ENCODE measurements at places on chromosomes 2 and 18.

DNA sequence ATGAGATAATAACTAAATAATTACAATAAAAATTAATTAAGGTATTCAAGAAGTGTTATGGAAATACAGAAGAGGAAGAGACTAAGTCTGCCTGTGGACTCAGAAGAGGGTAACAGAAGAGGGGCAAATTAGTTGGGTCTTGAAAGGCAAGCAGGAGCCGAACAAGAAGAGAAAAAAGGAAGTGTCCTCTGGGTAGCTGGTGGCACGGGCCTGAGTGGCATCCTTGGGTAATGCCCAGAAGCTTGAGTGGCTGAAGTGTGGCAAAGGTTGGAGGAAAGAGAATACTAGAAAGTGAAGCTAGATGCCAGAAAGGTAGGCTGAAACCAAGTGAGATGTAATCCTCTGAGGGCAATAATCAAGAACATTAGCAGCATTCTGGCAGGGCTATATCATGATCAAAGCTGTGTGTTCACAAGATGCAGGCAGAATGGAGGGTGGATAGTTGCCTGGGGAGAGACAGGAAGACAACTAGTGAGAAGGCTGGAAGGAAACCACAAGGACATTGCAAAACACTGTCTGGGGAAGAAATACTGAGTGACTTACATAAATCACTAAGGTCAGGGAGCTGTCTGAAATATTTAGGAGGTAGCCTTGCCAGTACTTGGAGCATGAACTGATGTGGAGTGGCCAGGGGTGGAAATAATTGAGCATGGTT lies 16.2 kb downstream of the DOCK10 start:
- DNase-seq, result peak; percentile 79

GRCh38 chr18:3005462-3005861 lies 7.5 kb downstream of the LPIN2 start:
- DNase-seq, result no peak

- DNase-seq, result no peak
Measured at GRCh38 chr2:109166811-109167210, 37.8 kb downstream of the SH3RF3 start.

DNA sequence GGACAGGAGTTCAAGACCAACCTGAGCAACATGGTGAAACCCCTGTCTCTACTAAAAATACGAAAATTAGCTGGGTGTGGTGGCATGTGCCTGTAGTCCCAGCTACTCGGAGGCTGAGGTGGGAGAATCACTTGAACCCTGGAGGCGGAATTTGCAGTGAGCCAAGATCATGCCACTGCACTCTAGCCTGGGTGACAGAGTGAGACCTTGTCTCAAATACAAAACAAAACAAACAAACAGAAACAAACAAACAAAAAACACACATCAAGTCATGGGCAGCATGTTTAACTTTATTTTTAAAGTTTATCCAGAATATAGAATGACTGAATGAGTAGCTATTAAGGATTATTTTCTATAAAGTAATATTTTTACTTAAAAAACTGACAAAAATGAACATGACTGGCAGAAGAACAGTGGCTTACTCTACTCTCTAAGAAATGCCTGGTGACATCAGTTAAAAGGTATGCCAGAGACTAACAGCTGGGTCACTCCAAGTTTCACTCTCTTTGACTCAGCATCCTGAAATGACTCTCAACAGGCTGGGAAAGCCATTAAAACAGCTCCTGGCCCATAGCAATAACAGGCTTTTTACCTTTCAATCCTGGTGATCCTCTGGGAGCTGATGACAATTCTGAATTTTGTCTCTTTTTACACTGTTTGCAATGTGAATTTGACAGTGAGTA lies 281.6 kb upstream of the STON1 start:
- DNase-seq, result peak; percentile 18

DNA sequence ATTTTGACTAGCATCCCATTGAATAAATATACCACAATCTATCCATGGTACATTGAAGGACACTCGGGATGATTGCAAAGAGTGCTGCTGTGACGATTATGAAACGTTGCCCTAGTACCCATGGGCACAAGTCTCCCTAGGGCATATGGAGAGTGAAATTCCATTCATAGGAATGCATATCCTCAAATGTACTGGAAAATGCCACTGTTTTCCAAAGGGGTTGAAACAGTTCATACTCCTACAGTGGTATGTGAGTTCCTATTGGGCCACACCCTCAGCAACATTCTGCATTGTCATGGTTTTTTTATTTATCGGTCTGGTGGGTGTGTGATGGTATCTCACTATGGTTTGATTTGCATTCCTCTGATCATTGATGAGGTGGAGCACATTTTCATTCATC lies 130.6 kb downstream of the TWIST2 start:
- DNase-seq, result no peak
